ENCODE measurements at places on chromosomes 4 and X.

DNA sequence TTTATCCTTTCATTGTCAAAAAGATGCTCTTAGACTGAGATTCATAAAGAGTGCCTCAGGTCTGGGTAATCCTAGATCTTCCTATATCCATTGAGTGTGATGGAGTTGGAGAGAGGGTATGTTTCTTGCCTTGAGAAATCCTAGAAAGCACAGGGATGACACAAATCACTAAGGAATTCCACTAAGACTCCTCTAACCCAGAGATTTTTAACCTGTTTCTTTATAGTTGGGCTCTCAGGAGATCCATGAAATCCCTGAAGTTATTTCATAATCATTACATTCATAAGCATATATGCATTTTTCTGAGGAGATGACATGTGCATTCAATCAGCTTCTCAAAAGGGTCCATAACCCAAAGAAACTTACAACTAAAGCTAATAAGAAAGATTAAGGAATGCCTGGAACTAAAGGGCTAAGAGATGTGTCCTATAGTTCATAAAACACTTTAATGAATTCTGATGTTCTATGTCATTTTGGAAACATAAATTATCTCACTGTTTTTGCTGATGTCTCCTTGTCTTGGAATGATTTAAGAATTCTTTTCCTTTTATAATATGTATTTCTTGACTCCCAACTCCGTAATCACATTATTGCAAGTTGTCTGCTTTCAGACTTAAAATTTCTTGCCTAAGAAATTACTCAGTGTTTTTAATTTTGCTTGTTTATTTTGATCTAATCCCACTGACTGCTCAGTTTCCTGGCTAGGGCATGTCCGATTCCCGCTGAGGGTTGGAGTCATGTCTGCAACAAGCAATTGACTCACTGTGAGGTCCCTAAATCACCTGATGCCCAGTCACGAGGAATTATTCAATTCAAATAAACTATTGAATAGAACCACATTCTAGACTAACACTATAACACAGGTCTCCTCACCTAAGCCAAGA is 2.8 kb upstream of the AMTN start:
- DNase-seq, result no peak

- no peak for DNase-seq
Observed at GRCh38 chrX:7985568-7985967, 58.4 kb upstream of the PNPLA4 start.

GRCh38 chrX:106286053-106286650 is 118.0 kb downstream of the PWWP3B start:
- DNase-seq, result no peak

- no peak for DNase-seq
Observed at GRCh38 chrX:10048707-10049106, 81.5 kb downstream of the CLDN34 start.

DNA sequence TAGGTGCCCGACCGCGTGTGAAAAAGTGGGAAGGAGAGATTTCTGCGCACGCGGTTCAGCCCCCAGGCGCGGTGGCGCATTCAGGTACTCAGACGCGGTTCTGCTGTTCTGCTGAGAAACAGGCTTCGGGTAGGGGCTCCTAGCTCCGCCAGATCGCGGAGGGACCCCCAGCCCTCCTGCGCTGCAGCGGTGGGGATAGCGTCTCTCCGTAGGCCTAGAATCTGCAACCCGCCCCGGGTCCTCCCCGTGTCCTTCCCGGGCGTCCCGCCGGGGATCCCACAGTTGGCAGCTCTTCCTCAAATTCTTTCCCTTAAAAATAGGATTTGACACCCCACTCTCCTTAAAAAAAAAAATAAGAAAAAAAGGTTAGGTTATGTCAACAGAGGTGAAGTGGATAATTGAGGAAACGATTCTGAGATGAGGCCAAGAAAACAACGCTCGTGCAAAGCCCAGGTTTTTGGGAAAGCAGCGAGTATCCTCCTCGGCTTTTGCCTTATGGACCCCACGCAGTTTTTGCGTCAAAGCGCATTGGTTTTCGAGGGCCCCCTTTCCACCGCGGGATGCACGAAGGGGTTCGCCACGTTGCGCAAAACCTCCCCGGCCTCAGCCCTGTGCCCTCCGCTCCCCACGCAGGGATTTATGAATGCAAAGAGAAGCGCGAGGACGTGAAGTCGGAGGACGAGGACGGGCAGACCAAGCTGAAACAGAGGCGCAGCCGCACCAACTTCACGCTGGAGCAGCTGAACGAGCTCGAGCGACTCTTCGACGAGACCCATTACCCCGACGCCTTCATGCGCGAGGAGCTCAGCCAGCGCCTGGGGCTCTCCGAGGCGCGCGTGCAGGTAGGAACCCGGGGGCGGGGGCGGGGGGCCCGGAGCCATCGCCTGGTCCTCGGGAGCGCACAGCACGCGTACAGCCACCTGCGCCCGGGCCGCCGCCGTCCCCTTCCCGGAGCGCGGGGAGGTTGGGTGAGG is 3.7 kb downstream of the SHOX start:
- no peak for DNase-seq

GRCh38 chrX:12002876-12003275 is 135.4 kb upstream of the FRMPD4 start:
- no peak for DNase-seq

GRCh38 chrX:51665981-51666380 is 16.6 kb downstream of the CENPVL2 start:
- no peak for DNase-seq

GRCh38 chrX:53681661-53682060 is 4.9 kb downstream of the HUWE1 start:
- no peak for DNase-seq

GRCh38 chr4:95204873-95205272 is 343.9 kb downstream of the UNC5C start:
- DNase-seq, result no peak

GRCh38 chrX:56615282-56615681 is 51.9 kb downstream of the UBQLN2 start:
- no peak for DNase-seq

DNA sequence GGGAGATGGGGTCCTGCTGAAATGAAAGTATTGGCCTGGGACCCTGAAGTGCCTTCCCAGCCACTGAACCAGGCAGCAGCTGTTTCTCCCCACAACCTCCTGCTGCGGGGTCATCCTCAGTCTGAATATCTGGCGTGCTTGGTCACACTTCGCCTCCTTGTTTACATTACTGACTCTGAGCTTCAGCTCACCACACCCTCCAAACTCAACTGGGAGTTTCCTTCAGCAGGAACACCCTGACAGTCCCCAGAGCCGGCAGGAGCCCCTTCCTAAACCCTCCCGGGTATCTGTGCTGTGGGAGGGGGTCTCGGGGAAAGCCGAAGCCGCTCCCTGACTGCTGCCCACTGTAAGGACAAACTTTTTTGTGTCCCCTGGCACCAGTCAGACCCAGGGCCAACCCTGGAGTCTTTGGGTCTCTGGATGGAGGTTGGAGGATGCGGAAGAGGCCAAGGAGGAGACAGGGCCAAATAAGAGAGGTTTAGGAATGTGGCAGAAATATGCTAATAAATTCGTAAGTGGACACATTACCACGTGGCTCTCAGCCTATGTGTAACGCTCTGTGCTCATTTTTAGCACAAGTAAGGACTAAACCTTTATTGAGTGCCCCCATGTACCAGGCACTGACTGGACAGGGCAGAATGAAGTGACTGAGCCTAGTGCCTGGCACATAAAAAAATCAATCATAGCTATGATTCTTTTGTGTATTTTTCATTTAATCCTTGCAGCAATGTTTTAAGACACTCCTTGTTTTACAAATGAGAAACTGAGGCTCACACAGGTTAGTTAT is 20.7 kb downstream of the FHDC1 start:
- no peak for DNase-seq

- no peak for DNase-seq
Observed at GRCh38 chrX:76183289-76184049, 10.6 kb downstream of the PBDC1 start.

GRCh38 chrX:3443184-3443583 is 96.7 kb upstream of the MXRA5 start:
- DNase-seq, result no peak

- DNase-seq, result no peak
Observed at GRCh38 chr4:83591730-83592129, 55.8 kb downstream of the GPAT3 start.

GRCh38 chr4:26863512-26863911 is 2.9 kb downstream of the STIM2 start:
- no peak for DNase-seq

GRCh38 chr4:6265546-6265945 is 4.1 kb upstream of the WFS1 start:
- DNase-seq, result no peak

DNA sequence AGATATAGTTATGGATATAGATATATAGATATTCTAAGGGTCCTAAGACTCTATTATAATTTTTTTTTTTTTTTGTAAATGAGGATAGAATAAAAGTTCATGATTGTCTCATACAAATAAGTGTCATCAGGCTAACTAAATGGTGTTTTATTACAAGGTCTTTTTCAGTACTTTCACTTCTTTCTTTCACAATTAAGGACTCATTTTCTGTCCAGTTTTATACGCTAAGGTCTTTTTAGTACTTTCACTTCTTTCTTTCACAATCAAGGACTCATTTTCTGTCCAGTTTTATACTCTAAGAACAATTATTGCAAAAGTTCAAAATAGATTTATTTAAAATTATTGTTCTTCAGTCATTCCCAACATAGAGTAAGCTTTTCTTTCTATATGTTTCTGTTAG is 32.7 kb downstream of the RUFY3 start:
- no peak for DNase-seq

DNA sequence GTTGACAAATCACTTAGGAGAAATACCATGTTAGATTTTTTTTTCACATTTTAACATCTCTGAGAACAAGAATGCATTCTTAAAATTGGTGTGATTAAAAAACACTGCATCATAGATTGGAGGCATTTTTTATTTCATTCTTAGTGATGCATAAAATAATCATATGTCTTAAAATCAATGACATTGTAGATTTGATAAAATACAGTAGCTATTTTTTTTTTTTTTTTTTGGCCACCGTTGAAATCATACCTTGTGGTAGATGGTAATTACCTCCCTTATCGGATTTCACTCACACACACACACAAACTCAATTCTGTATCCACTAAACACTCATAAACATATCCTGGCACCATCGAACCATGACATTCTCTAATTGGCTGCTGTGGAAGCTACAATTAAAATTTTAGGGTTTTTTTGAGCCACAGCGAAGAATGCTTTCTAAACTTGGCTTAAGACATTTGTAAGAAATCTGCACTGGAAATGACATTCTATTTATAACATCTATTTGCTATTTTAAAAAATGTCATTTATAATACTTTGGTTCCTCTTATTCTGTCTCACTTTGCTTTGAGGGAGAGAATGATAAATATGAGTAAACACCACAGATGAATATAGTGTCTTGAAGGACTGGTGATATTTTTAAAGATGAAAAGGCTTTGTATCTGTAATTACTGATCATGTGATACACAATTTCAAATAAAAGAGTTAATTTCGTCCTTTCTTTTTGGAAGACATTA is 60.1 kb downstream of the CCSER1 start:
- DNase-seq, result no peak

DNA sequence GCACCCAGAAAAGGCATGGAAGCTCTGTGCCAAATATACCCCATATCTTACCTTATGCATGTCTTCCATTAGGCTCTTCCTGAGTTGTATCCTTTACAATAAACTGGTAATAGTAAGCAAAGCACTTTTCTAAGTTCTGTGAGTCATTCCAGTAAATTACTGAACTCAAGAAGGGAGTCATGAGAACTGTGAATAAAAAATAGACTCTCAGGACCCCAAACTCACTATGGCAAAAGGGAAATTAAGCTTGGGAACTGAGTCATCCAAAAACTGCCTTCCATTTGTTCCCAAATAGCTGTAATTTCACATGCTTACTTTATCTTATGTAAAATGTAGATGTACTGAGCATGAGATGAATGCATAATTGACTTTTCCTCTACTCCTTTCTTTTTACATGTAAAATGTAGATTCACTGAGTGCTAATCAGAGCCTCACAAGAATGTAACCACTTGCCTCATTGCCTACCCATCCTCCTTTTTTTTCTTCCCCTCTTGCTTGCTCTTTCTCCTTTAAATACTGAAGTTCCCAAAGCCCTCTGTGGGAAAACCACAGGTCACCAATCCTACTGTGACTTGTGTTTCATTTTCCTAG is 8.1 kb downstream of the TCEAL3 start:
- no peak for DNase-seq

DNA sequence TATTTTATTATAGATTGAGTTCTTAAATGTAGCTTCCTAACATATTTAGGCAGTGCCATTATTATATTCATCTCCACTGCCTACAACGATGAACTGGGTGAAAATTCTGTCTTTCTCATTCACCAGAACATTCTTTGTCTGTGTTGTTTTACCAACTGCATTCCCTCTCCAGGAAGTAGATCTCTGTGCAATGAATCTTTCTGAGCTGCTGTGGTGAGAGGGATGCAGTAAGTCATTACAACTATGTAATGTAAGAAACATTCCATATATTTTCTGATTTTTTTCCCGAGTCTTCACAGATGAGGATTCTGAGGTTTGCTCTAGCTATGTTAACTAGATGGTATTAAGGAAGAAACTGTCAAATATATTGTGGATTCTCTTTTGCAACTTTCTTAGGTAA is 811.9 kb upstream of the PCDH7 start:
- no peak for DNase-seq

DNA sequence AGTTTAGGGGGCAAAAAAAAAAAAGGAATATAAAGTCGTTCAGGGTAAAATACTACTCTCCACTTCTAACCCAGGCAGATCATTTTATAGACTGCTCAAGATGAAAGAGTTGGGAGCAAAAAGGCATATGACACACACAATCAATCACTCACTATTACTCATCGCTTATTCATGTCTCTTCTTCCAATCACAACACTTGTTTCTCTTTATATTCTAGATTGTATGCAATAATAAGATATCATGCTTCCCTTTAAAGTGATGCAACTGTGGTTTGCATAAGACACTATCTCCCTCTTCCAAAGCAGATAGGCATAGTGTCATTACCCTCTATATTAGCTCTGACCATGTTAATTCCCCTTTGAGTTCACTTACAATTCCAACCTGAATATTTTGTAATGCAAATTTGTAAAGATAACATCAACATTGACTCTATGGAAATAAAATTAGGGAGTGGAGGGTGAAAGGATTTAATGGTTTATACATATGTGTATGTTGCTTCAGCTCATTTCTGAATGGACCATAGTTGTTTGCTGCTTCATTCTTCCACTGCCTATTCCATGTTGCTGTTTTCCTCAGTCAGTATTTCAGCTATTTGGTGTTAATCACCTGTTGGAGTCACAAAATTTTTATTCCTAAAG is 154.9 kb upstream of the EPHA5 start:
- no peak for DNase-seq

- no peak for DNase-seq
Observed at GRCh38 chr4:150355858-150356455, 226.0 kb upstream of the MAB21L2 start.

DNA sequence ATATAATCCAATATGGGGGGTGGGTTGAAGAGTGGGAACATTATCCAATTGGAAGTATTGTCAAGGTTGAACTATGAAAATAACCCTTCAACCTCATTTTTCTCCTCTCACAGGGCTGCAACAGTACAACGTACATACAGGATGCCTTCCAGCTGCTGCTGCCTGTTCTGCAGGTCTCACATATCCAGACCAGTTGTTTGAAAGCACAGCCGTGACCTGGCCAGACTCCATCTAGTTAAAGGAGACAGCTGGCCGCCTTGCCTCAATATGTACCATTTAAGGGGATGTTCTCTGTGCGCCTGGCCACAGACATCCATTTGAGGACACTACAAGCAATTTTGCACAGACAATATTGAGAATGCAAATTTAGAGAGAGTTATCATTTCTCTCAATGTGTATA is 75.7 kb downstream of the FAM114A1 start:
- no peak for DNase-seq
